ENCODE measurements at places on chromosomes 13 and 19. TPM values are rescaled to one million over a fixed set of nuclear protein-coding genes. Genes with fewer than 3 reads are reported as not detected.

DNA sequence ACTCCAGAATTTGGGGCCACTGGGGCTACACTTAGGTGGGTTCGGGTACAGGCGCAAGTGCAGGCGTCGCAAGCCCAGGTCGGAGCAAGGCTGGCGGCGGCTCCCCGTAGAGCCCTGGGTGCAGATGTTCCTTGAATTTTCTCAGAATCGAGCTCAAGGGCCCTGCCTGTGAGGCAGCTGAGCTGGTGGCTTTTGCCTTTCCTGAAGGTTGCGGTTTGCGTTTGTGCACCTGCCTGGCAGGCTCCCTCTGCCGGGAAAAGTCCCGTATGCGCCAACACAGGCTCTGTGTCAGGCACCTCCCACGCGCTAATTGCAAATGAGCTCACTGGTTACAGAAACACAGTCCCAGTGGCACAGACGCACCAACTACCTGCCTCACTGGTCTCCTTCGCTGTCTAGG lies 5.9 kb downstream of the DOHH start:
- H3K4me3 ChIP-seq: no peak overlapping the region
- H3K36me3 ChIP-seq: no peaks in the 10 kb centered on the region

DNA sequence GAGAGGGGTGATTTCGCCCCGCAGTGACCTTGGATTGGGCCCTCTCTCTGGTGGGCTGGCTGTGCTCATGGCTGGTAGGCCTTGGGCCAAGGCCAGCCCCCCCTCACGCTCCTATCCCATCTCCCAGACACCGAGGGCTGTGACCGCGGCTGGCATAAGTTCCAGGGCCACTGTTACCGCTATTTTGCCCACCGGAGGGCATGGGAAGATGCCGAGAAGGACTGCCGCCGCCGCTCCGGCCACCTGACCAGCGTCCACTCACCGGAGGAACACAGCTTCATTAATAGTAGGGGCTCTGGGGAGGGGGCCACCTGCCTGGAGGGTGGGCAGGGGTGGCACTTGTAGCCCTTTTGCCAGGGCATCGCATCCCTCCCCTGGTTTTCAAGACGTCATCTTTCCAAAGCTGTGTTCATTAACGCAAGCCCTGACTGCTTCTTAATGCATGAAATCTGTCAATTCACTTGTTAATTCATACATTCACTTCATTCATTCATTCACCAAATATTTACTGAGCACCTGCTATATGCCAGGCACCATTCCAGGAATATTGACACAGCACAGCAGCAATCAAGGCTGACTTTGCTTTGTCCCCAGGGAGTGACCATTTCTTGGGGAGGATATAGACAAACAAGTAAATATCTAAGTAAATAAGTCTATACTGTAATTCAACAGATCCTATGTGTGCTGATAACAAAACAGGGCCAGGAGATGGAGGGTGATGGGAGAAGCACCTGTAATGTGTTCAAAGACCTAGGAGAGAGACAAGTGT lies 26.6 kb downstream of the NCAN start:
- H3K4me3 ChIP-seq: no peak overlapping the region
- H3K36me3 ChIP-seq: peaks cover 30% of the 10 kb centered on the region
- no peaks in the 10 kb centered on the region for H3K4me1 ChIP-seq
- H3K27ac ChIP-seq: peak overlapping the region; percentile 5

GRCh38 chr13:39419876-39420275 lies 183.1 kb downstream of the LHFPL6 start:
- peaks cover 8% of the 10 kb centered on the region for H3K4me1 ChIP-seq
- H3K27me3 ChIP-seq: no peaks in the 10 kb centered on the region
- no peak for DNase-seq
- H3K4me3 ChIP-seq: no peak overlapping the region

- H3K27me3 ChIP-seq: no peaks in the 10 kb centered on the region
- no peak overlapping the region for H3K27ac ChIP-seq
- no peaks in the 10 kb centered on the region for H3K4me1 ChIP-seq
- no peak overlapping the region for H3K4me3 ChIP-seq
- H3K36me3 ChIP-seq: no peaks in the 10 kb centered on the region
- no peak for DNase-seq
Observed at GRCh38 chr13:101624210-101624922, 171.9 kb downstream of the ITGBL1 start.

- peaks cover 4% of the 10 kb centered on the region for H3K4me1 ChIP-seq
- H3K4me3 ChIP-seq: no peak overlapping the region
- H3K27ac ChIP-seq: no peak overlapping the region
Observed at GRCh38 chr19:755063-755462, 4.2 kb downstream of the MISP start.

DNA sequence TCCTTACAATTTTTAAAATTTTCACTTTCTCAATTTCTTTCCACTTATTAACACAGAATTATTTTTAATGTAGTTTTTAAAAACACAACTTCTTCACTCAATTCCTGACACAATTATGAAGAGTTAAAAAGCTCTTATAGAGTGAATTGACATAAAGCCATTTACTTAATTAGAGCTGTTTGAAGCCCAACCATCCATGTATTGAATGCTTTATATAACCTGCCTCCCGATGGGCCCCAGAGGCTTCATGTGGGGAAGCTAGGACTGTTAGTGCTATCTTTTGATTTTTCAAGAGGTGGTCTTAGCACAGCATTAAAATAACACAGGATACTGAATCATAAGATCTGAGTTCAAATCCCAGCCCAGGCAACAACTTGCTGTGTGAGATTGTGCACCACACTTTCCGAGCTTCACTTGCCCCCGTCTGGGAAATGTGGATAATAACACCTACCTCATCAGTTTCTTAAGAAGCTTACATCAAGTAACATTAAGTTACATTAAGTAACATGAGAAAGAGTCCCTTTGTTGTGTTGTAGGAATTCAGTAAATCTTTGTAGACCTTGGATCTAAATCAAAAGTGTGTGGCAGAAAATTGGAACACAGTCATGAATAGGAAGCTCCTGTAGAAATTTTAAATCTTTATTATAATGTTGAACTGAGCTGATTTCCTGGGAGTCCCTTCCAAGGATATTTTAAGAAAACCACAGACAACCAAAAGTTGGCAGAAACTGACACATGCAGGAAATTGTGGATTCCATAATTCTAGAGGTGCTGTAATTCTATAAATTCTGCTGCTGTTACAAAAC lies 5.5 kb upstream of the ENOX1 start:
- no peak overlapping the region for H3K27ac ChIP-seq
- peaks cover 8% of the 10 kb centered on the region for H3K27me3 ChIP-seq
- H3K4me3 ChIP-seq: no peak overlapping the region
- DNase-seq: no peak

DNA sequence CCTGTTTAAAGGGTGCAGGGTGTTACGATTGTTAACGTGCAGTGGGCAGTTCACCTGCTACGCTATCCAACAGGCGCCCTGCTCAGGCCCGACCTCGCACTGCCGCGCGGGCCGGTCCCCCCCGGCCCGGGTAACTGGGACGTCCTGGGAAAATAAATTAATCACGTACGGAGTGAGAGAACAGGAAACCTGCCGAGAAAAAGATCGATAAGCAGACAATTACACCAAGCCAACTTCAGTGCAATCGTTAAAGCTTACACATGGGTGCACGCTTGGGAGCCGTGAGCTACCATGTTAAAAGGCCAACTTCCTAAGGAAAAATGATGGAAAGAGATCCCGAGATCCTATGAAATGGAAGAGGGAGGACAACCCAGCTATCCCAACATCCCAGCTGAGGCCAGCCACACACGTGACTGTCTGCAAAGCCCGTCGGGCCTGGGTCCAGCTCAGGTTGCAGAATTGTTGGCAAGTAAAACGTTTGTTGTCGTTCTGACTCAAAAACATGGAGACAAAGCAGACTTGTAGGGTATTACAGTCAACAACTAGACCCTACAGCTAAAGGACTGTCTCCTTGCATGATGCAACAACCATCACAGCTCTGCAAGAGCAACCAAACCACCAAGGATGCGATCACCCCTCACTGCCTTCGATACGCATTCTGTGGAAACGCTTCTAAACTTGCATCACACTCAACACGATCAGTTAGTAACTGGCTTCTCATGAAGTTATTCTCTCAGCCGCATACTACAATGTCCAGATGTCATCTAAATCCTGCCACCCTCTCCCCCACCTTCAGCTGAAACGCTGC lies 741 bp upstream of the TUBGCP3 start:
- H3K4me1 ChIP-seq: peaks cover 12% of the 10 kb centered on the region
- peak overlapping the region; percentile 85 for H3K4me3 ChIP-seq
- no peaks in the 10 kb centered on the region for H3K36me3 ChIP-seq
- H3K27ac ChIP-seq: peak overlapping the region; percentile 93

GRCh38 chr13:101996954-101997353 lies 404.9 kb downstream of the FGF14 start:
- no peaks in the 10 kb centered on the region for H3K27me3 ChIP-seq
- H3K27ac ChIP-seq: no peak overlapping the region
- no peaks in the 10 kb centered on the region for H3K36me3 ChIP-seq
- no peak overlapping the region for H3K4me3 ChIP-seq
- DNase-seq: no peak
- H3K4me1 ChIP-seq: peaks cover 3% of the 10 kb centered on the region

DNA sequence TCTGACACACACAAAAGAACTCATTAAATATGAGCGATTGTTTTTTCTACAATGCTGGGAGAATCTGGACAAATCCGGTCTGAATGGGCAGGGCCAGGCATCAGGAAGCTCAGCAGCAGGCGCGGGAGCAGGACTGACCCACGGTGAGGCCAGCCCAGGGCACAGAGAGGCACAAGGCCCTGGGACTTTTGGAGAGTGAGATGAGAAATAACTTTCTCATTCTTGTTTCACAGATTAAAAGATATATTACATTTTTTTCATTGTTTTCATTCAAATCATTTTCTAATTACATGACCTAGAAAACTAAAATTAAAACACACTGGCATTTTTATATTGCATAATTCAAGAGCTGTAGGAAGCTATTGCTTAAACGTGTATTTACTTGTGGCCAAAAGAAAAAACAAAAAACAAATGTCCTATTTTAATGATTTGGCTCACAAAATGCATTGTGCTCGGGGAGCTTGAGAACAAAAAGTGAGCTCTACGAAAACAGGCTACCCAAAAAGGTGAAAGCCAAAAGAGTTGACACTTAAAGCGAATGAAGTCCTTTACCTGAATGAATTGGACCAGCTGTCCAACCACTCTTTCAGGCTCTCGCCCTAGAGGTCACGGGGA lies 133.1 kb downstream of the TNFRSF19 start:
- peaks cover 8% of the 10 kb centered on the region for H3K4me1 ChIP-seq
- no peaks in the 10 kb centered on the region for H3K36me3 ChIP-seq
- H3K4me3 ChIP-seq: no peak overlapping the region

GRCh38 chr19:32018014-32018413 lies 327.4 kb upstream of the ZNF507 start:
- H3K27me3 ChIP-seq: no peaks in the 10 kb centered on the region
- DNase-seq: no peak
- H3K4me1 ChIP-seq: no peaks in the 10 kb centered on the region
- no peak overlapping the region for H3K4me3 ChIP-seq

DNA sequence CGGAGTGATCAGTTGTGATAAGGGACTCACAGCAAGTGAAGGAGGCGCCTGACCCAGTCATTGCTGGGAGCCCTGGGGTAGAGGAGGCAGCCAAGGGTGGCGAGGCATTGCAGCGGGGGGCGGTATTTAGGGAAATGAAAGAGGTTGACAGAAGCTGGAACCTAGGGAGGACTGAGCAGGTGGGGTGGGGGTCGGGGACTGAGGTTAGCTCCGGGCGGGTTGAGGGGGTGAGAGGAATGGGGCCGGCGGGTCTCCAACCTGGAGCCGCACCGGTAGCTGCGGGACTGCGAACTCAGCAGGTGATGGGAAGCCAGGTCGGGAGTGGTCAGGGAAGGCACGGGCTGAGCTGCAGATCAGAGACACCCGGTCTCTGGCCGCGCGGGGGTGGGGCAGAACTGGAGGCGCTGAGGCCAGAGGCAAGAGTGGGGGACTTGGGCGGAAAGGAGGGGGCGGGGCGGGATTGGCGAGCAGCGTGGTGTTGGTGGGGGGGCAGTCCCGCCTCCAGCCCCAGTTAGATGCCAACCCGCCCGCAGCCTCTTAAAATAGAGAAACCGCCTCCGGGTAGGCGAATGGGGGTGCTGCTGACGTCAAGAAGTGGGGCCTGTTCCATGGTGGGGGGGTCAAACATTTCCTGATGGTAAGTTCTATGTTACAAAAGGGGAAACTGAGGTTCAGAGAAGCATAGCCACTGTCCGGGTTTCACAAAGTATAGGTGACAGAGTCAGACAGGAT lies 1.5 kb downstream of the MAST3 start:
- H3K27ac ChIP-seq: no peak overlapping the region
- no peak for DNase-seq
- peaks cover 2% of the 10 kb centered on the region for H3K4me1 ChIP-seq
- peak overlapping the region; percentile 25 for H3K4me3 ChIP-seq
- H3K27me3 ChIP-seq: peaks cover 4% of the 10 kb centered on the region

DNA sequence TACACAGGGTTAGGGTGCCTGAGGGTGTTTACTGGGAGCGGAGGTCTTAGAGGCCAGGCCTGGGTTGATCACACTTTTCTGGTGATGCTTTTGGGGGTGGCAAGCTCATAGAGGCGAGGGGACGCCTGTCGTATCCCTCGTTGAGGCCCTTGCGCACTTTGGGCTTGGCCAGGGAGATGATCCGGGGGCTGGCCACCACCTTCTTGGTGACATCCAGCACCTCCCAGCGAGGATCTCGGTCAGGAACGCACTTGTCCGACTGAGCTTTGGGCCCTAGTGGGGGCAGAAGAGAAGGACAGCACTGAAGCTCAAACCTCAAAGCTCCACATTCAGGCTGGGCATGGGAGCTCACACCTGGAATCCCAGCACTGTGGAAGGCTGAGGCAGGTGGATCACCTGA lies 17.6 kb upstream of the MIER2 start:
- H3K27ac ChIP-seq: no peak overlapping the region
- H3K4me1 ChIP-seq: no peaks in the 10 kb centered on the region
- no peaks in the 10 kb centered on the region for H3K27me3 ChIP-seq
- DNase-seq: no peak

DNA sequence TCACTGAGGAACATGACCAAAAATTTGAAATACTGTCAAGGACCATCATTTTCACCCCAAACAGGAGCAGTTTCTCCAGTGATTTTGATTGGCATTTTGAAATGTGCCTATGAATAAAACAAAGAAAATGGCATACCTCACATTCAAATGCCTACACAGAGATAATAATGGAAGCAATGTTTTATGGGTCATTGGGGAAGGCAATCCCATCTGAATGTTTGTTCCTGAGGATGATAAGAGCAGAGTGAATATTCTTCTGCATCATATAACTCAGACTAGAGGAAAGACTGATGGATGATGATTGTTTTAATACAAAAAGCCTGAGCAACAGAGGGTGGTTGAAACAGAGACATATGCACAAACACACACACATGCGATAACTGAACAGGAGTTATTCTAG lies 2749.9 kb downstream of the PCDH9 start:
- peaks cover 1% of the 10 kb centered on the region for H3K27me3 ChIP-seq
- H3K4me1 ChIP-seq: no peaks in the 10 kb centered on the region
- no peak overlapping the region for H3K4me3 ChIP-seq
- DNase-seq: no peak
- H3K36me3 ChIP-seq: peaks cover 5% of the 10 kb centered on the region

- peaks cover 1% of the 10 kb centered on the region for H3K27me3 ChIP-seq
- H3K4me3 ChIP-seq: no peak overlapping the region
- peaks cover 8% of the 10 kb centered on the region for H3K36me3 ChIP-seq
Observed at GRCh38 chr13:76822698-76823267, 63.4 kb downstream of the KCTD12 start.

GRCh38 chr13:69202996-69203395 lies 904.6 kb upstream of the ATXN8OS start:
- no peak for DNase-seq
- no peaks in the 10 kb centered on the region for H3K36me3 ChIP-seq
- H3K4me3 ChIP-seq: no peak overlapping the region
- H3K27ac ChIP-seq: no peak overlapping the region
- peaks cover 2% of the 10 kb centered on the region for H3K4me1 ChIP-seq
- no peaks in the 10 kb centered on the region for H3K27me3 ChIP-seq

Gene RAD23A
- 62.1 TPM for total RNA-seq

Gene MBD3L5
- not detected for total RNA-seq

Gene KRTDAP
- not detected for total RNA-seq

Gene TBXA2R
- not detected for total RNA-seq

Gene KLK1
- 0.49 TPM for total RNA-seq

Measured in glutamatergic neuron (in vitro differentiated cells).